ENCODE measurements at places on chromosomes 4 and X.

GRCh38 chrX:68947882-68948605, 119.2 kb downstream of the EFNB1 start:
- DNase-seq, result no peak

DNA sequence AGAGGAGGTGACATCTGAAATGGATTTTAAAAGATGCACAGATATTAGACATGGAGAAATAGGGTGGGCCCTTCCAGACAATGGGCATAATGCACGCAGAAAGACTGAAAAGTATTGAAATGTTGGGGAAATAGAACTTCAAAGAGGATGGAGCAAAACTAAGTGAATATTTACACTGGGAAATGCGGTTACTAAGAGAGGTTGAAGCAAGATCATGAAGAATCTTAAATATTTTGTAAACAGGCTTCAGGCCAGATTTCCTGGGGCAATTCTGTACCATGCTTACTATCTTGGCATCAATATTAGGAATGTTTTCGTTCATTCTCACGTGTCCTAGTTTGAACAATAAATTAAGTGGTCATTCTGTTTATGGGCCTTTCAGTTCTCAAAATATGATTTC, 216.3 kb downstream of the ADAMTS3 start:
- no peak for DNase-seq

- DNase-seq, result no peak
These were observed 289.8 kb downstream of the ARHGAP10 start for GRCh38 chr4:148021686-148022085.

DNA sequence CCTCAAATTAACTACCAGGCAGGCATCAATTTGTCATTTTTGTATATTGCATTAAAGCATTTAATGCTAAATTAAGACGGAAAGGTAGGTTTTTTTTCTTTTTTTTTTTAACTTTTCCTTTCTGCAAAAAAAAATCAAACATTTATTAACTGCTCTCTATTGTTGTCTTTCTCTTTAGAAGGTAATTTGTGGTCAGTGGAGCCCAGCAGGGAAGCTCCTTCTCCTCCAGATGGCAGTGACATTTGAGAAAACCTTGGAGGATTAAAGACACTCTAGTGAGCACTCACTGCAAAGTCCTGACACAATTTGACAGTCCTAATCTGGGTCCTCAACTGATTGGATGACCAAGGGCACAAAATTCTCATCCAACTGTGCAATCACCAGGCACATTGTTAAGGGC, 102.4 kb downstream of the SLIT2 start:
- no peak for DNase-seq

DNA sequence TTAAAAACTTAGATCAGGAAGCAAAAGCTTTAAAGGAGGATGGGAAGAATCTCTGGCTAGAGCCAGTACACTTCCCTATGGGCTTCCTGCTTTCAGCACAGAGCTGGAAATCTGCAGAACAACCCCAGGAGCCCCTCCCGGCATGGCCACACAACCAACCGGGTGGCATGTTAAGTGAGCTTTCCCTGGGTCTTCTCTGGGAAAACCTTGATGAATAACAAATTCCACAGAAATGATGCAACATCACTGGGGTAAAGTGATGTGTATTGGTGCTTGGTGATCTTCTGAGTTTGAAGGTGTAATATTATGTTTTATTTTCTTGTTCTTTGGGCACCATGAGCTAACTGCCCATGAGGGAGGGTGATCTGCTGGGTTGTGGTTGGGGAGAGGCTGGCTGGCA, 22.1 kb downstream of the NHS start:
- no peak for DNase-seq

GRCh38 chr4:38119668-38120385, 159.6 kb downstream of the PTTG2 start:
- no peak for DNase-seq

DNA sequence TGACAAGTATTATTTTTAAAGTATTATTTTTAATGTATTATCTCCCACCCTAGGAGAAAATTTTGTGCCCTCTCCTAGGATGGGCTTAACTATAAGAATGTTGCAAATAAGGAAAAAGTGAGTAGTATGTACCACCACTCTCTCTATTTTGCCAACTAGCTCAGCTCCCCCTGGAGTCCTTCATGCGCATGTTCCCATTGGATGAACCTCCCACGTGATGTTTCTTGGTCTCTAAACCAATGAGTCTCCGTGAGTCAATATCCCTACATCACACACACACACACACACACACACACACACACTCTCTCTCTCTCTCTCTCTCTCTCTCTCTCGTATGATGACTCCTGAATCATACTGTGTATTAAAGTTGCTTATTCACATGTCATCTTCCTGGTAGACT, 129.7 kb upstream of the ZFP42 start:
- no peak for DNase-seq

DNA sequence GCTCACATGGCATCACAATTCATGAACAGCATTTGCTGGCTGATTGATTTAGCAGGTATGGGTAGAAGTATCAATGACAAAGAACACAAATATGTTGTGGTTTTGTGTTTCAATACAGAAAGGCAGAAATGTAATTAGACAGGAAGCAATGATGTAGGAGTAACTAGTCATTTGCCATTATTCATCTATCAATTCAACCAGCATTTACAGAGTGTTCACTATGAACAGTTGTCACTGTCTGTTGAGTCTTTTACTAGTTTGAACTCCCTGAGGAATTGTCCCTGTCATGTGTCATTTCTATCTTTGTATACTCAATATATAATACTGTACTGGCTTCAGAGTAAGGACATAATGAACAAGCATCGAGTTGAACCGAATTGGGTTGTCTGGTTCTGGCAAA, 51.5 kb upstream of the ARHGAP24 start:
- no peak for DNase-seq

DNA sequence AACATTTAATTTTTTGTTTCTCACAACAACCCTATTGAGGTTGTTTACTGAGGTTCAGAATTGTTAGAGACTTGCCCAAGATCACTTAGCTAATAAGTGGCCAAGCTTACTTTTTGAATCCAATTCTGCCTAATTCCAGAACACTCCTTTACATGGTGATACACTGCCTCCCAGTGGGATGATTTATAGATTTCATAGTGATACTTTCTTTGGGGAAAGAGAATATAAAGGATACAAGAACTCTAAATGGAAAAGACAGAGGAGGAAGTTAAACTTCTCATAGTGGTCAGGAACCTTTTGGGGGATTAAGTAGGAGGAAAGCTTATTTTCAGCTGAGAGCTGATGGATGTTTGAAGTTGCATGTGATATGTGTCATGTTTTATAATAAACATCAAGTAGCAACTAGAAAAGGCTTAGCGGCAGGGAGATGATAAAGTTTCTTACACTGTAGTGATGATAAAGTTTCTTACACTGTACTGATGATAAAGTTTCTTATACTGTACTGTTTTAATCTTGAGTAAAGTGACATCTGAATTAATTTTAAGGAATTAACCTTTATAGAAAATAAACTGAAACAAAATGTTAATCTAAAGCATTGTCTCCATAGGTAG, 15.3 kb downstream of the STAG2 start:
- DNase-seq, result no peak

DNA sequence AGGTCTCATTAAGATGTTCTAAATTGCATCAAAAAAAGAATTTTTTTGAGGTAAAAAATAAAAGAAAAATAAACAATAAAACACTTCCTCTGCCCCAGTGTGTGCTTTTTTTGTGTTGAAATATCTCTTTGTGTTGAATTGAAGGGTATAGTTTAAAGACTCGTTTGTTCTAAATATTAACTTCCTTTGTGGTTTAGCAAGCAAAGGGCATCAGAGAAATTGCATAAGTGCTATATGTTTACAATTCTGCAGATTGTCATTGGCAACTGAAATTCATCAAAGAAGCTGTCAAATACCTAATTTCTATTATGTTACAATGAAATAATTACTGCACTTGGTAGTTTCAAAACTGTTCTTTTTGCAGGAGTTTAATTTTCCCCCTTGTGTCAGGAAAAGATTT, 260.5 kb downstream of the DKK2 start:
- no peak for DNase-seq

GRCh38 chrX:134548257-134549201, 88.6 kb downstream of the HPRT1 start:
- no peak for DNase-seq

DNA sequence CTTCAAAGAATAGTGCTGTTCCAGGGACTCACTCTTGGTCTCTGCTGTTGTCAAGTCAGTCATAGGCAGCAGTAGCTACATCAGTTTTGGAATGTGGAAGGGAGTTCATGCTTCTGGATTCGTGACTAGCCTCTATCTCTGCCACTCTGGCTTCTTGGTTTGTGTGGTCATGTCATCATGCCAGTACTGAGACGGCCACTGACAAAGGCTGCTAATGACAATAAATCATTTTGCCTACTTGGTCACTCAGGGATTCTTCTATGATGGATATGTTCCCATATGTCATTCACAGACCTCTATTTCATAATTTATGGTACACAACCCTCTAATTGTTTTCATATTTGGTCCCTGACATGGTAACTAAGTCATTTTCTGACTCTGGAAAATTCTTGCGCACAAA, 450.8 kb upstream of the BOD1L1 start:
- DNase-seq, result no peak

GRCh38 chr4:40962551-40963180, 212.9 kb downstream of the NSUN7 start:
- no peak for DNase-seq

DNA sequence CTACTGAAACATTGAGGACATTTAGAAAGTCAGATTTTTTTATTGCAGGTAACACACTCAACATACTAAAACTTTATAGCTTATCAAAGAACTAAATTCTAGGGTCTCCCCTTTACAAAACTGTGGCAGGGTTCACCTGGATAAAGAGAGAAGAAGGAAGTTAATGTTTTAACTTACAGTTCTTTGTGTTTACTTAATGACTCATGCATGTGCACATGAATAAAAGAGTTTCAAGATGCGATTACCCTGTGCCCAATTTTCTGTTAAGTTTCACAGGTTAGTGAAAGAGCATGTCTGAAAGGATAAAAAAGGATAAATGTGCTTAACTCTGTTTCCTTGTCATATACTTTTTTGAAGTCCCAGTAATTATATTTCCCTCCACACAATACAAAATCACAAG, 16.8 kb downstream of the DCAF8L1 start:
- DNase-seq, result no peak

- DNase-seq, result no peak
These were observed 90.7 kb downstream of the PALLD start for GRCh38 chr4:168587411-168588125.

Measured in progenitor cell of endocrine pancreas (in vitro differentiated cells).